ENCODE measurements at places on chromosomes 16 and 17. TPM values are rescaled to one million over a fixed set of nuclear protein-coding genes. Genes with fewer than 3 reads are reported as not detected.

LRRC37A gene
- polyA plus RNA-seq, result 1.3 TPM

SLC35G3 gene
- polyA plus RNA-seq, result not detected

GRCh38 chr16:55655381-55655896 lies 349 bp upstream of the SLC6A2 start:
- no peak for DNase-seq

GRCh38 chr16:52050418-52050817 lies 496.5 kb downstream of the TOX3 start:
- DNase-seq, result no peak
